Endothelial cell (in vitro differentiated cells): ENCODE measurements at places on chromosomes 2 and 18. TPM values are rescaled to one million over a fixed set of nuclear protein-coding genes. Genes with fewer than 3 reads are reported as not detected.

The IRS1 gene
- 0.72 TPM for total RNA-seq

The TRPM8 gene
- not detected for total RNA-seq

The LPIN1 gene
- 16.4 TPM for total RNA-seq

The CD8B2 gene
- total RNA-seq, result 0.05 TPM

The HSBP1L1 gene
- total RNA-seq, result 0.87 TPM

The MYOM1 gene
- total RNA-seq, result 0.49 TPM

The EMX1 gene
- total RNA-seq, result 3.7 TPM

The HRH4 gene
- not detected for total RNA-seq

The DSG4 gene
- not detected for total RNA-seq

GRCh38 chr2:206881708-206882410 is 57.5 kb upstream of the CPO start:
- DNase-seq, result no peak

DNA sequence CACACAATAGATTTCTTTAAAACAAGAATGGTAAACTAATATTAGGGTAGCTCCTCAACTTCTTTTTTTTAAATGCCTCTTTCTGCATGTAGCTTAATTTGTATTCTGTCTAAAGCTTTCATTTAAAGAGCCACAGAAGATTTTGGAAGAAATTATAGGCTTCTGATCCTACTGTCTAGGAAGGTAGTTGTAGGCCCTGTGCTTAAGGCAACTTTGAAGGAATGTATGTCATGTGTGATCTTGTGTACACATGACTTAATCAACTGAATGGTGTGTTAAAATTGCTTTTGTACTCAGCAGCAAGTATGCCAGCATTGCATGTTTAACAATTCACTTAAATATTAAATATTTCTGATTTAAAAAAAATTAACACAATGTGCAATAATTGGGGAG is 51.5 kb upstream of the LYPD6 start:
- DNase-seq, result no peak

DNA sequence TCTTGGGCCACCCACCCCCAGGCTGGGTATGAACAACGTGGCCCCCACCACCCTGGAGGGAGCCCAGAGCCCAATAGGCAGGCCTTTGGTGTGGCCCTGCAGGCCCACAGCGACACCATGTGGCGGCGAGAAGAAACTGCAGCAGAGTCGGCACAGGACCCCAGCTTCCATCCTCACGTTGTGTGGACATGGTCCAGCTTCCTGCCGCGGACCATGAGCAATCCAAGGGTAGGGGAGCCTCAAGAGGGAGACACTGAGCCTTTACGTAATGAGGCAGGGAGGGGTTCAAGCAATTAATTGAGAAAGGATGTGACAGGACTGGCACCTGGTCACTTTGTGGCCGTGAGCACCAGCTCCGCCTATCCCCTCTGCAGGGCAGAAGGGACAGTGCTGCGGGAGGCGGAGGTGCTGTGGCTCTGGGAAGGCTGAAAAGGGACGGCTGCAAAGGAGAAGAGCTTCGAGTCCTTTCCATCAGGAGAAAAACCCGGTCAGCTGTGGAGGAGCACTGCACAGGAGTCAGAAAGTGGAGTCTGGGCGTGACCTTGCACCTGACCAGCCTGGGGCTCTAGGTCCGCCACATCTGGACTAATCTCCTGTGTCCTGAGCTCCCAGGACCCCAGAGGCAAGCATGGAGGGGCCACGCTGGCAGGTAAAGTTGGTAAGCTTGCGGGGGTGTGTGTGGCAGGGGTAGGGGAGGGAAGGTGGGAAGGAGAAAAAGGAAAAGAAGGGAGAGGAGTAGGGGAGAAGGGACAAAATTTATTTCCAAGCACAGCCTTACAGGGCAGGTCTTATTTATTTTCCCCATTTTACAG is 44.9 kb downstream of the TMEM37 start:
- peak; percentile 70 for DNase-seq

GRCh38 chr2:177252808-177253531 is 11.6 kb downstream of the NFE2L2 start:
- no peak for DNase-seq

DNA sequence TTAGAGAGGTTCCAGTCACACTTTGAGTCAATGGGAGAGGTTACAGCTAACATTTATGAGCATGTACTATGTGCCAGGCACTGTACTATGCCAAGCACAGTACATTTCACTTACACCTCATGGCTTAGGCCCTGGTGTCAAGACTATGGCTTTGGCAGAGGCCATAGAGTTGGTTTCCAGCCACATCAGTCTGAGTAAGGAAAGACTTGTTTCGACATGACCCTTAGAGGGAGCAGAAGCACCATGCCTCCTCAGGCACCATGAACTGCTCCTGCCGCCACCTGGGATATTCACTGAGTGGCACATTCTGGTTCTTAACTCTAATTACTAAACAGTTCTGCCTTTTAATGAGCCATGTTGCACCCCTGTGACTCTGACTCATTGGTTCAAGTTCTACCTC is 12.7 kb downstream of the DGUOK start:
- no peak for DNase-seq

DNA sequence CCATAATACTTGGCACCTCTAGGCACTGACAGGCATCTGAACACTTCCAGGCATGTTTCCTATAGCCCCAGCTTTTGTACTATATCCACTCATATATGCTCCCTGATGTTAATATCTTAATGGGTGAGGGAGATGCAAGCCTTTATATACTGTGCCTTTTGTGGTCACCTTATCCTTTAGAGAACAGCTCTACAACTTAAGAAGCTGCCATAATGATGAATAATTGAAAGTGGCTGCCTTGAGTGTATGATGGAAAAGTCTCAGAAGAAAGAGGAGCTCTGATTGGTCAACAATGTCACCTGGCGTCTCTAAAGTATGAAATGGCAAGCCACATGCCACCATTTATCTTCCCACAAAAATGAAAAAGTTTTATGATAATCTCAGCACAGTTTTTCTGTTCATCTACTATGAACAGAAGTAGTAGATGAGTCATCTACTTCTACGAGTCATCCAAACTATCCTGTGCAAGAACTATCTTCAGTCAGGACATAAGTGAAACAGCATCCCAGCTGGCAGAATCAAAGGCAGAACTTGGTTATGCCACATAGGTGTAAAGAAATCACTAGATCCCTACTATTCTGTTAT is 997.9 kb upstream of the CELF4 start:
- DNase-seq, result no peak

- no peak for DNase-seq
Observed at GRCh38 chr2:147845411-147845971, 662 bp downstream of the ACVR2A start.

GRCh38 chr2:30239308-30239985 is 8.1 kb downstream of the LBH start:
- peak; percentile 72 for DNase-seq

DNA sequence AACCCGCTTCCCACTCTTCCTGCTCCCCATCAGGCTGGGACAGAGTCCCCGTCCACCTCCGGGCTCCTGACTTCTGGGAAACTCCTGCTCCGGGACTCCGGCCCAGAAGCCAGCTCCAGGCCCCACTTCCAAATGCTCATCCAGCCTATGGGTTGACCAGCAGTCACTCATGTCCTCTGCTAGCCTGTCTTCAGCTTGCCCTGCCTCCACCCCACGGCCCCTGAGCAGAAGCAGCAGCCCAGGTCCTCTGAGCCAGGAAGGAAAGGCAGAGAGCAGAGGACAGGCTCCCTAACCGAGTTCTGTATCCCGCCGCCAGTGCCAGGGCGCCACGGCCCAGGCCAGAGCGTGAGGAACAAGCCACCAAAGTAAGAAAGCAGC is 86.4 kb upstream of the ID2 start:
- DNase-seq, result no peak

- DNase-seq, result no peak
Observed at GRCh38 chr2:60440767-60441163, 112.7 kb downstream of the BCL11A start.

- no peak for DNase-seq
Observed at GRCh38 chr2:70753031-70753430, 15.0 kb downstream of the ADD2 start.

- DNase-seq, result no peak
Observed at GRCh38 chr2:146004462-146004861, 1484.5 kb upstream of the ZEB2 start.

- DNase-seq, result peak; percentile 58
Observed at GRCh38 chr2:24021122-24021998, 11.5 kb downstream of the MFSD2B start.
